ENCODE measurements at places on chromosomes 2 and 18. TPM values are rescaled to one million over a fixed set of nuclear protein-coding genes. Genes with fewer than 3 reads are reported as not detected.

DNA sequence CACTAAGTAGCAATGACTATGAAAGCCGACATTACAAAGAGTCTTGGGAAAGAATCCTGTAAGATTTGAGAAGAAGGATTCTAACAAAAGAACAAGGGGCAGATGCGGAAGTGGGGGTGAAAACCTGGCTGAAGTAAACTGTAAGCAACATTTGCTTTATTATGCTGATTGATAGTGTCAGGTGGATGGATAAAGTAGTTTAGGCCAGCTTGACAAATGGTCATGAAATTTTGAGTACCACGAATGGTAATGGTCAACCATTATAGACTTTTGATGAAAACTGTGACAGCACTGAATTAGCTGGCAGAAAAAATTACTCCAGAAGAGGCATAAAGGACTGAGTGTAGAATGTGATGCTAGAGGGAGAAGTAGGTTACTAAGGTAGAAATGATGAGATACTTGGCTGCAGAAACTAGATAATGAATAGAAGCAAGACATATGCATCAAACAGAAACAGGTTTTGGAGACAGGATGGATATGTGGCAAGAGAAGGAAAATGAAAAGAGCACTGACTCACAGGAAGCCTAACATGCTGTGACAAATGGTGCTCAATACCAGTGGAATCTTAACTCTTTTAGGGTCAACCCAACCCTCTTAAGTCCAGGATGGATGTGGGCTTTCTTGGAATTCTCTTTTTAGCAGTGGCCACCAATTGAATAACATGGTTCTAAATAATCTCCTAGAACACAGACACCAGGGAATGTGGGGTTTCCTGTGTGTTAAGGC is 6.8 kb downstream of the THUMPD2 start:
- no peak for DNase-seq
- H3K4me3 ChIP-seq, result no peak overlapping the region
- peaks cover 18% of the 10 kb centered on the region for H3K36me3 ChIP-seq
- H3K4me1 ChIP-seq, result peaks cover 42% of the 10 kb centered on the region

DNA sequence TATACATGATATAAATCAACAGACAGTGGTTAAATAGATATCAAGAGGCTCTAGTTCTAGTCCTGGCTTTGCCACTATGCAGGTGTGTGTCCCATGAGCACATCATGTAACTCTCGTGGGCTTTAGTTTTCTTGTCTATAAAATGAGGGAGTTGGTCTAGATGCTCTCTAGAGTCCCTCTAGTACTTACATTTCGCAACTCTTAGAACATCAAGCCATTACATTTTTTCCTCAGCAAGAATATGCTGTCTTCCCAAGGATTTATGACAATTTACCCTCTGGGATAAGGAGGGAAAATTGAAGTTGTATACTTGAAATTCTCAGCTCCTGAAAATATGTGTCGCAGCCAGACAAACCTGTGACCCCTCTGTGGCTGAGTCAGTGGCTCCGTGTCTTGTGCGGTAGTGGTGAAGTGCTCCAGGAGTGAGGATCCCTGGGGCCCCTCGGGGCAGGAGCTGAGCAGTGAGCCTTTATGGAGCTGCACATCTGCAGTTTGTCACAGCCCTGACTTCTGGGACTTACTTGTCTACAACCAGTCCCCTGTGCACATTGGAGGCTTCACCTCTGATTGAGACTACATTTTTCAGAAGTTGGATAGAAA is 6.8 kb downstream of the PKP4 start:
- peaks cover 39% of the 10 kb centered on the region for H3K4me1 ChIP-seq
- H3K27me3 ChIP-seq, result no peaks in the 10 kb centered on the region
- no peak for DNase-seq

DNA sequence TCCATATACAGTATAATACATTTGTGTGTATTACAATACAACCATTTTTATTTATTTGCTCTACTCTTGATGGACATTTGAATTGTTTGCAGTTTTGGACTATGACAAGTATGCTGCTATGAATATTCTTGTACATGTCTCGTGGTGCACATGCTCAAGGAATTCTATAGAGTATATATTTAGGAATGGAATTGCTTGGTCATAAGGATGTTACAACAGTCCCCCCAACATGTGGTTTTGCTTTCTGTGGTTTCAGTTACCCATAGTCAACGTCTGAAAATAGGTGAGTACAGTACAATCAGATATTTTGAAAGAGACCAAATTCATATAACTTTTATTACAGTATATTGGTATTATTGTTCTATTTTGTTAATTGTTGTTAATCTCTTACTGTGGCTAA is 24.1 kb upstream of the PLEKHM3 start:
- no peaks in the 10 kb centered on the region for H3K36me3 ChIP-seq
- H3K4me3 ChIP-seq, result no peak overlapping the region
- no peaks in the 10 kb centered on the region for H3K27me3 ChIP-seq
- H3K4me1 ChIP-seq, result no peaks in the 10 kb centered on the region
- DNase-seq, result no peak

GRCh38 chr2:240472078-240472790 is 36.8 kb downstream of the GPC1 start:
- H3K36me3 ChIP-seq, result no peaks in the 10 kb centered on the region
- DNase-seq, result peak; percentile 20
- no peaks in the 10 kb centered on the region for H3K27me3 ChIP-seq
- H3K27ac ChIP-seq, result no peak overlapping the region

DNA sequence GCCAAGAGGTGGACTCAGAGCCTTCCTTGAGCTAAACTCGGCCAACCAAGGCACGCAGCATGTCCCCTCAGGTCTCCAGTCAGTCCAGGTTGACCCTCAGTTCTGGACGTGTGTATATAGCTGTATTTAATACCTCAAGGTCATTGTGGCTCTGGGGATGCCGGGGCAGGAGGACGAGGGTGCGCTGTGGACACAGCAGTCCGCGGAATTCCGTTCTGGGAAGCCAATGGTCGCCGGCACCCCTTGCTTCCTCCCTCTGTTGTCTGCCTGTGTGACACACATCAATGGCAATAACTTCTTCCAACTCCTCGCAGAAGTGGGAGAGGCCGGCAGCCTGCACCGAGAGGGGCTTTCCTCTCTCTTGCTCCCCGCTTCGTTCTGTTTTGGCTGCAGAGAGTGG is 27.7 kb downstream of the LBH start:
- H3K27ac ChIP-seq, result no peak overlapping the region
- H3K27me3 ChIP-seq, result no peaks in the 10 kb centered on the region
- no peak for DNase-seq
- no peaks in the 10 kb centered on the region for H3K4me1 ChIP-seq
- peaks cover 28% of the 10 kb centered on the region for H3K36me3 ChIP-seq

DNA sequence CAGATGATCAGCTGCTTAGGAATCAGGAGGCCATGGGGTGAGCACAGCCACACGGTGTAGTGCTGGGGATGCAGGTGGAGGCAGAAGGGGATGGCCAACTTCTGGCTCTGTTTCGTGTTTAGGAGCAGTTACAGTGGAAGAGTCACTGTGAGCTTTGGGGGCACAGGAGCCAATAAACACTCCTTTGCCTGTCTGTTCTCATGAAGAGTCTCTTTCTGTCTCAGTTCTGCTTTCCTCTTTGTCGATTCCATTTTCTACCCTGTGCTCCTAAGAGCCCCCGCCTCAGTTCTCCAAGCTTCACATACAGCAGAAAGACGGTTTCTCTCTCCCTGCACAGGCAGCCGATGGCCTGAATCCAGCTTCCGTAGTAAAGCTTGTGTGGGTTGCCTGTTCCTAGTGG is 21.0 kb upstream of the RRM2 start:
- H3K4me1 ChIP-seq, result peaks cover 8% of the 10 kb centered on the region
- no peaks in the 10 kb centered on the region for H3K27me3 ChIP-seq
- DNase-seq, result no peak
- H3K4me3 ChIP-seq, result no peak overlapping the region

DNA sequence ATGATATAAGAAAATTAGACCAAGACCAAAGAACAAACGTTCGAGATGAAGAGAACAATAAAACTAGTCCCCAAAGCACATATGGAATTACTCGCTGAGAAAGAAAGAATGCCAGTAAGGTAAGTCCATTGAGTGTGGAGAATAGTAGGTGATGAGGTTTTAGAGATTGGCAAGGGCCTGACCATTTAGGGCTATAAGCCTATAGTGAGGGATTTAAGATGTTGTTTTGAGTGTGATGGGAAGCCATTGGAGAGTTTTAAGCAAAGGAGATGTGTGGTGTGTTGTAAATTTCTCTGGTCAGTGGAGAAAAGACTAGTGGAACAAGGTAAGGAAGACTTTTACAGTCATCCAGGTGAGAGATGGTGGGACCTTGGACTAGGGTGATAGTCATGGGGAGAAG is 151.1 kb downstream of the MCFD2 start:
- H3K27ac ChIP-seq, result no peak overlapping the region
- no peaks in the 10 kb centered on the region for H3K4me1 ChIP-seq
- DNase-seq, result no peak
- H3K36me3 ChIP-seq, result peaks cover 6% of the 10 kb centered on the region
- H3K4me3 ChIP-seq, result no peak overlapping the region

The UGT1A4 gene
- not detected for total RNA-seq

The ZNF385B gene
- total RNA-seq, result 51.3 TPM

The ACMSD gene
- not detected for total RNA-seq

Measured in left lung (tissue), 14 donors.